GM20000 (cell line): ENCODE measurements at places on chromosomes 5 and 9.
A peak's percentile ranks its signal among the peaks of the same experiment; 100 is the strongest.

- no peak for DNase-seq
These were observed 9.8 kb downstream of the LURAP1L start for GRCh38 chr9:12784461-12785259.

- DNase-seq = no peak
These were observed 57.5 kb downstream of the CSF2 start for GRCh38 chr5:132130918-132131715.

GRCh38 chr5:138668451-138669380 lies 84.5 kb upstream of the CTNNA1 start:
- DNase-seq = no peak

GRCh38 chr5:164353155-164353554 lies 847.7 kb downstream of the MAT2B start:
- no peak for DNase-seq

DNA sequence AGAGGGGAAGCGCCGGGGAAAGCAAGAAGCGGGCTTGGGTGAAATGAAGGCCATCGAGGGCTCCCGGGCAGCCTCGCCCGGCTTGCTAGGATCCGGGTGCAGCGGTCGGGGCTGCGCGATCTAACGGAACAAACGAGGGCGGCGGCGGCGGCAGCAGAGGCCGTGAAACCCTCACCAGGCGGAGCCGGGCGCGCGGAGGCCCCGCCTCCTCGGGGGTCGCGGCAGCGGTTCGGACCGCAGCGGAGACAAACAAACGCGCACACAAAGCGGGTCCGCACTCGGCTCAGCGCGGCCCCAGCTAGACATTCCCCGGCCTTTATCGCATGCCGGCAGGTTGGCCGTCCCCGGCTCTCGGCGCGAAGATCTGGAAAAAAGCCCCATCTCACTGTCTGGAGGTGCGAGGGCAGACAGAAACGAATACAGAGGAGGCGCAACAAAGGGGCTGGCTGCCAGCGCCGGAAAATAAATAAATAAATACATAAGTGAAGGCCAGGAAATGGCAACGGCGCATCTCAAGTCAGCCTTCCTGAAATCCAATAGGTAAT lies 10.5 kb upstream of the TRIM36 start:
- peak; percentile 66 for DNase-seq

DNA sequence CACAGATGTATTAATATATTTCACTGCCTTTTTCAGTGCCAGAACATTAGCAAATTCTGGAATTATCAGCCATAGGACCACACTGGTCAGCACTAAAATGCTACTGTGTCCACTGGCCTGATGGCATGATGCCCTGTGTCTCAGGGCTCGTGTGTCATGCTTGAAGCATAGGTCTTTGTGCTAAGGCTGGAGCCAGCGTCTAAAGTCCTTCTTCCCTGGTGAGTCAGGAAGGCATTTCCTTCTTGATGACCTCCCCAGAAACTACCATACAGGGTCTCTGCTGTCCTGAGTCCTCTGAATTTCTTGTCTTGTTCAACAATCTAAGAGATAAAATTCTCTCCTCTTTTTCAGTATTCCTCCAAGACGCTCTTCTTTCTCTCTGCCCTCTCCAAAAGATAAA lies 489.9 kb downstream of the PSAT1 start:
- no peak for DNase-seq

- DNase-seq = peak; percentile 15
These were observed 451.8 kb upstream of the FTMT start for GRCh38 chr5:121399879-121400278.

DNA sequence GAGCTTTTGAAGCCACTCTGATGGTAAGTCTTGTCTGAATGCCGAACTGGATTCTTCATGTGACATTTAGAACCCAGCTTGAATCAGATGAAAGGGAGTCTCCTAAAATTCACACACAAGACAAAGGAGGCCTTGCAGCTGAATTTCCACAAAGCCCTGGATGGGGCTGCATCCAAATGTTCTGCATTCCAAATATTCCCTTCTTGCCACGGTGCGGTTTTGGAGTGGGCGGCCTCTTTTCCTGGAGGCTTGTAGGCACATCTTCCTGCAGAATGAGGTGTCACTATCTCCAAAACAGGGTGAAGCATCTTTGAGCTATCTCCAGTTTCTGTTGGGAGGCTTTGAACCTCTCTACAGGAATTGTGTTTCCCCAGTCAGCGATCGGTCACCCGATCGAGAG lies 342.7 kb downstream of the ARHGEF28 start:
- no peak for DNase-seq

DNA sequence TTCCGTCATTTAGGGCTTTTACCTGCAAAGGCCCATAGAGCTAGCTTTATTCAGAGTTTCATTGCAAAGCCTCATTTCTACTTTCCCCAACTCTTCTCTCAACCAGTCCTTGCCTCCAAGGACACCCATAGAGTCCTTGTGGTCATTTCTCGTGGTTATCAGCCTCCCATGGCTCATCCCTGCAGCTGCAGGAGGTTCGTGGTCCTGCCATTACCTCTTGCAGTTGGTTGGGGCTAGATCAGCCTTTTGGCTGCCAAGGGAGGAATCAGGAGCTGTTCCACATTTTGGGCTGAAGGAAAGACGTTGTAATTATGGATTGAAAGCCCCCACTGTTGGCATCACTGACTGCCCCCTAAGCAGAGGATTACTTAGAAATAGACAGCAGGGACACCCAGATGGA lies 231.0 kb downstream of the MAN2A1 start:
- DNase-seq = no peak

DNA sequence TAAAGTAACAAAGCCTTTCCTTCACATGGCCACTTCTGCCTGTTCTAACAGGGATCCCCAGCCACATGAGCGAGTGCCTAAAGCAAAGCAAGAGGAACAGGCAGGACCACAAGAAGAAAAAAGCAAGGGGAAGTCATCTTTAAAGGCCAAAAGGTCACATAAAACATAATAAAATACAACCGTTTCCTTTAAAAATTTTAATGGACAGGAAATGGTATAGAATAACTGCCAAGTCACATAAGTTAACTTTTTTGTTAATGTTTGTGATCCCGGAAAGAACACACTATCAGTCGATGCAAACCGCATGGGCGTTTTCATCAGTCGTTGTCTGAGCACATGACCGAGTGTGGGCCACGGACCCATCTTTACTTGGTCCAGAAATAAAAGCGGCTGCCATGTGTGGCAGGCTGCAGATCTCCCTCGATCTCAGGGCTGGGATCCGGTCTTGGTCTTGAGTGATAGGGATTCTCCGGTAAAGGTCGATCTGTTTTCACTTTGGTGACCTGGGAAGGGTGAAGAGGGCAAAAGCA lies 15.6 kb downstream of the NDUFA8 start:
- DNase-seq = no peak

GRCh38 chr5:153835891-153836515 lies 202.7 kb downstream of the FAM114A2 start:
- DNase-seq = no peak

GRCh38 chr5:57858905-57859304 lies 376.3 kb upstream of the ACTBL2 start:
- no peak for DNase-seq

DNA sequence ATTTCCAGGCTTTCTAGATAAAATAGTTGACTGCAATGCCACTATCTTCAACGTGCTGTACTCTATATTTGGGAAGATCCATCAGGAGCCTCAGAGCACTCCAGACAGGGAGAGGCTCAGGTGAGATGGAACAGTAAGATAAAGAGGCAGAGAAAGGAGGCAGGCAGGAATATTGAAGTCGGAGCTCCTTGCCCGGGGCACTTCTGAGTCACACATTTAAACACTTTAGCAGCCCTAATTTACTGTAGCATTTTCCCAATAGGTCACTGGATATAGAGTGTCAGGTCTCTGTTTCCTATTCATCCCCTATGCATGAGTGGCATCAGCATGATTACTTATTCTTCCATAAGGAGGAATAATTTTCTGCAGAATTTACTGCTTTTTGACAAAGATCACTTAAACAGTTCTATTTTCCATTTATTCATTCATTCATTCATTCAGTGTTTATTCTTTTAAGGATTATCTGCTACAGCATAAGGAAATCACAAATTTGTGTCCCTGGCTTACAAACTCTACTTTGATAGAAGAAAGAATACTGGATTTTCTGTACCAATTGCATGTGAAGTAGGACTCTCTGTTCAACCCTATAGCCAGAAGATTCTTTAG lies 170.7 kb downstream of the MAPKAP1 start:
- DNase-seq = no peak

- no peak for DNase-seq
These were observed 104.1 kb upstream of the TBC1D2 start for GRCh38 chr9:98359569-98359968.

DNA sequence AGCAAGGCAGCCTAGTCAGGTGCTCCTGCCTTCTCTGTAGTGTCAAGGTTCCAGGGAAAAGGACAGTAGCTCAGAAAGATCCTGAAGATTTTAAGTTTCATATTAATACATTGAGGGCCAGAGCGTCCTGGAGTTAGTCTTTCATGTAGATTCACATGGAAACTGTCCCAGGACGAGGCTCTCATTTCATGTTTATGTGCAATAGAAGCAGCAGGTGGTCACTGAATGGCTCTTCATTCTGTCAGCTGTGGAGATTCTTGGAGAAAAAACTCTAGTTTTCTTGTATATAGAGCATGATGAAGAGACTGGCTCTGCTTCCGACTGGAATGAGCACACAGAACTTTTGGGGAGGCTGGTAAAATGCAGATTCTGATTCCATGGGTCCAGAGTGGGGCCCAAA lies 54.3 kb downstream of the MEGF10 start:
- DNase-seq = no peak

GRCh38 chr9:104950838-104951237 lies 22.9 kb upstream of the ABCA1 start:
- DNase-seq = no peak

GRCh38 chr5:177432839-177433657 lies 6.6 kb downstream of the GRK6 start:
- no peak for DNase-seq

GRCh38 chr5:123610665-123611405 lies 98.9 kb downstream of the CSNK1G3 start:
- DNase-seq = peak; percentile 26

- no peak for DNase-seq
These were observed 6.2 kb downstream of the TBC1D9B start for GRCh38 chr5:179901462-179901861.

DNA sequence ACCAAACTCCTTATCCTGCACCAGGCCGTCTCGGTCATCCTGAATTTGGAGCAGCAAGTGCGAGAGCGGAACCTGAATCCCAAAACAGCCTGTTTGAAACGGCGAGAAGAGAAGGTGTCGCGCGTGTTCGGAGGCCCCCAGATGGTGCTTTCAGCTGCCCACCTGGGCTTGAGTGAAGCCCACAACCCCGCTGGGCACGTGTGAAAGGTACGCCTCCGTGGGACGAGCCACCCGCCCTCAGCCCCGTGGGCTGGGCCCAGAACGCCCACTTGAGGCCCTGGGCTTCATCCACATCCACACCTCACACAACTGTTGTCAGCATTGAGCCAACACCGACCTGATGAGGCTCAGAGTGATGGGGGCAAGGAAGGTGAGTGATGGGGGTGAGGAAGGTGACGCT lies 72.8 kb downstream of the INSL6 start:
- DNase-seq = no peak

DNA sequence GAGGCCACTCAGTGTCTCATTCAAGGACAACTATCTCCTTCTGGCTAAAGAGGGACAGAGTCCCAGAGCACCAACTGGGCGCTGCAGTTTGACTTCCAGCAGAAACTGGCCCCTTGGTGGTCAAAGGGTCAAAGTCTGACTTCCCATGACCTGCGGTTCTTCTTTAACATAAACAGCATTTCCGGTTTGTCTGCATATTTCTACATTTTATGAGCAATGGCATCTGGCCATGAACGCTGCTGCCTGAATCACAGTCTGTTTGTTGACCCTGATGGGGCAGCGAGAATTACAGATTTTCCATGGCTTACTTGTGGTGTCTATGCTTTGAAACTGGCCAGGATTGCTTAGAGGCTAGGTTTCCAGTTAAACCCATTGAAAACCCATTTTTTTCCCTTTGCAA lies 1.3 kb downstream of the TNFSF15 start:
- no peak for DNase-seq
